RCC 7860 (cell line): ENCODE measurements at places on chromosomes 6 and 20.
A peak's percentile ranks its signal among the peaks of the same experiment; 100 is the strongest.

- no peak for DNase-seq
These were observed 16.8 kb upstream of the BCLAF1 start for GRCh38 chr6:136306466-136306865.

- DNase-seq = peak; percentile 72
These were observed 176.4 kb downstream of the ARID1B start for GRCh38 chr6:156953479-156954146.

DNA sequence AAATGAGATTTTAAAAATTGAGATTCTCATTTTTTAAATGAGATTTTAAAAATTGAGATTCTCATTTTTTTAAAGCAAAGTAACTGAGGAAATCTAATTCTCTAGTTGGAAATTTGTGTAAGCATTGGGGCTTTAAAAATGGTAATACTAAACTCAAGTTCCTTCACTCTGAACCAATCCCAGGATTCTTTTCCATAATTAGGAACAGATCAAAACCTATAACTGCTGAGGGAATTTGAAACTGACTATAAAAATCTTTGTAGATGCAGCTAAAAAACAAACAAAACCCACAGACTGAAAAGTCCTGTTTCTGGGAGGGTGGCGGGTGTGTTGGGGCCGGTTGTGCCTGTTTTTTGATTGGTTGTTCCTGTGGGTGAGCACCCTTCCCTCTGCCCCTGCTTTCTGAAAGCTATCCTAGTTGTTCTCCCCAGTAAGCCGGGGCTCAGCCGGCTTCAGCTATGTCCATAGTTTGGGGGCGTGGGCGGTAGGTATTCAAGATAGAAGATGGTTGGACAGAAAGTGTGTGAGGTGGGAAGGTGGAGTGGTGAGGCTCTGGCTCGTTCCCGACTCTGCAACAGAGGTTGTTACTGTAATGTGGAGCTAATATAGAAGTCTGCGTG, 49.3 kb downstream of the GFRA4 start:
- no peak for DNase-seq

- DNase-seq = no peak
These were observed 7.2 kb downstream of the SNX21 start for GRCh38 chr20:45840700-45841198.

- DNase-seq = no peak
These were observed 40.8 kb upstream of the MAN1A1 start for GRCh38 chr6:119390247-119390793.

- DNase-seq = no peak
These were observed 517.0 kb upstream of the ID4 start for GRCh38 chr6:19320111-19320581.

- DNase-seq = no peak
These were observed 2.8 kb downstream of the ZFP57 start for GRCh38 chr6:29678114-29678513.
